ENCODE measurements at places on chromosomes 6 and 20. TPM values are rescaled to one million over a fixed set of nuclear protein-coding genes. Genes with fewer than 3 reads are reported as not detected.

DNA sequence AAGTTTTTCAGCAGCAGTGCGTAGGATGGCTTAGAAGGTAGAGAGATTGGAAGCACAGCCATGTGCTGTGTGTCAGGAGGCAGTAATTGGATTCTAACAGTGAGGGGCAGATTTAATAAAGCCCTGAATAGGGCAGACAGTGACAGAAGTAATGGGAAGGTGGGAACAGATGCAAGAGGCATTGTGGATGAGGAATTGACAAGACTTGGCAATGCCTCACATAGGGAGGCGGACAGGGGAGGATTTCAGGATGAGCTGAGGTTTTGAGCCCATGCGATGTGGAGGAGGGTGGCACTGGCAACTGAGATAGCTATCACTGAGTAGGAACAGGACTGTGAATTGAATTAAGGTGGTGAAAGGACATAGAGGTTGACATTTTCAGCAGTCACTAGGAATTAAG is 262.2 kb upstream of the FLRT3 start:
- no peaks in the 10 kb centered on the region for H3K27me3 ChIP-seq
- no peak overlapping the region for H3K27ac ChIP-seq
- no peaks in the 10 kb centered on the region for H3K36me3 ChIP-seq
- DNase-seq: no peak
- H3K4me3 ChIP-seq: no peak overlapping the region
- H3K4me1 ChIP-seq: no peaks in the 10 kb centered on the region

GRCh38 chr6:157812425-157813171 is 10.4 kb upstream of the SNX9 start:
- H3K4me1 ChIP-seq: peaks cover 22% of the 10 kb centered on the region
- no peak overlapping the region for H3K4me3 ChIP-seq
- no peaks in the 10 kb centered on the region for H3K27me3 ChIP-seq
- peak overlapping the region; percentile 79 for H3K27ac ChIP-seq
- no peaks in the 10 kb centered on the region for H3K36me3 ChIP-seq

The PAK5 gene
- not detected for total RNA-seq

GRCh38 chr6:72363844-72364740 is 257.8 kb upstream of the KCNQ5 start:
- H3K4me3 ChIP-seq: no peak overlapping the region
- no peak for DNase-seq
- H3K36me3 ChIP-seq: no peaks in the 10 kb centered on the region
- no peaks in the 10 kb centered on the region for H3K4me1 ChIP-seq
- H3K27ac ChIP-seq: no peak overlapping the region

The PGC gene
- total RNA-seq: not detected

DNA sequence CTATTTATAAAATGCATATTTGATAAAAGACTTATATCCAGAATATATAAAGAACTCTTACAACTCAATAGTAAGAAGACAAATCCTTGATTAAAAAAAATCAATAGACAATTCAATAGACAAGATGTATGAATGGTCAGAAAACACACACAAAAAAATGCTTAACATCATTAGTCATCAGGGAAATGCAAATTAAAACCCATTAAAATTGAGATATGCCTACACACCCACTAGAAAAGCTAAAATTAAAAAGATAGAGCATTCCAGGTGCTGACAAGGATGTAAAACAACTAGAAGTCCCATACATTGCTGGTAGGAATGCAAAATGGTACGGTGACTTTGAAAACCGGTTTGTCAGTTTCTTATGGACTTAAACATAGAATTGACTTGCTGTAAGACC is 127.1 kb downstream of the TFAP2B start:
- no peaks in the 10 kb centered on the region for H3K36me3 ChIP-seq
- H3K27ac ChIP-seq: no peak overlapping the region
- H3K4me1 ChIP-seq: no peaks in the 10 kb centered on the region
- no peaks in the 10 kb centered on the region for H3K27me3 ChIP-seq
- DNase-seq: no peak

- no peaks in the 10 kb centered on the region for H3K4me1 ChIP-seq
- H3K27me3 ChIP-seq: no peaks in the 10 kb centered on the region
- H3K27ac ChIP-seq: no peak overlapping the region
- no peak overlapping the region for H3K4me3 ChIP-seq
These were observed 89.4 kb upstream of the PAK5 start for GRCh38 chr20:9928281-9928737.

GRCh38 chr6:132003516-132004178 is 52.5 kb upstream of the CCN2 start:
- H3K4me3 ChIP-seq: no peak overlapping the region
- H3K27ac ChIP-seq: no peak overlapping the region
- no peaks in the 10 kb centered on the region for H3K27me3 ChIP-seq
- no peak for DNase-seq
- H3K36me3 ChIP-seq: no peaks in the 10 kb centered on the region
- peaks cover 7% of the 10 kb centered on the region for H3K4me1 ChIP-seq

DNA sequence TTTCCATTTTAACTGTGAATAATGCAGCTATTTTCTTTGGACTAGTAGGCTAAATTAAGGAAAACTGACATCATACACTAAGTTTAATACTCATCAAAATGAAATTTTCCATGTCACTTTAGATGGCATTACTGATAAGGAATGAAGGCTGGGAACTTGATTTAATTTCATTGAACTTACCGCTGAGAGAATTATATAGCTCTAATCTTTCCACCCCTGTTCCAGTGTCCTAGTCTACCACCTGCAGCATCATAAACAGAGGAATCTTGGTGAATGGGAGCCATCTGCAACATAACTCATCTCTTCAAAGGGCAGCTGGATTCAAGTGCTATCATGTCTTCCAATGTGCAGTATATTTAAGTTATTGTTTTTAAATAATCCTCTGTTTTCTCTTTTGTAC is 1395.2 kb downstream of the EPHA7 start:
- H3K4me1 ChIP-seq: no peaks in the 10 kb centered on the region
- H3K4me3 ChIP-seq: no peak overlapping the region
- no peaks in the 10 kb centered on the region for H3K27me3 ChIP-seq
- no peaks in the 10 kb centered on the region for H3K36me3 ChIP-seq

DNA sequence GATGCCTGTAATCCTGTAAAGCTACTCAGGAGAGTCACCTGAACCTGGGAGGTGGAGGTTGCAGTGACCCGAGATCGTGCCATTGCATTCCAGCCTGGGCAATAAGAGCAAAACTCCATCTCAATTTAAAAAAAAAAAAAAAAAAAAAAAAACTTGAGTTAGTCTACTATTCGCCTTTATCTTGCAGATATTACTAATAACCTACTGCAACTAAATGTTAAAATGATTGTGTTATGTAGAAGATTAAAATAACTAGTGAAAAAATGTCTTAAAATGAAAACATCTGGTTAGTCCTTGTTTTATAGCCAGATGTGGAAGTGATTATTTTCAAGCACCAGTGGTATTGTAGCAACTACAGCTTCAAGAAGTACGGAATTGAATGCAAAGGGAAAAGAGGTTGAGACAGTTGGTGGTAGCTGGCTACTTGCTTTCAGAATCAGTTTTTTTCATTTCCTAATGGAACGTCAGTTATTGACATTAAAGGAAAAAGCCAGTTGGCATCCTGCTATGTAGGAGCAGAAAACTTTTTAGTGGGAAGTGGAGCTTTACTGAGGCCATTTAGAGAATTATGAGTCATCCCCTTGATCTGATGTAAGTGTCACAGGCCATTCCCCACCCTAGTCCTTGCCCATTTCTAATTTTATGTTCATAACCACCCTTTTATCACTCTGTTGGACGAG is 43.8 kb upstream of the DYNLRB1 start:
- no peaks in the 10 kb centered on the region for H3K27me3 ChIP-seq
- H3K4me3 ChIP-seq: no peak overlapping the region
- no peak for DNase-seq
- H3K27ac ChIP-seq: peak overlapping the region; percentile 37
- H3K4me1 ChIP-seq: no peaks in the 10 kb centered on the region
- no peaks in the 10 kb centered on the region for H3K36me3 ChIP-seq

The SIRPD gene
- not detected for total RNA-seq

The FAM209B gene
- not detected for total RNA-seq

DNA sequence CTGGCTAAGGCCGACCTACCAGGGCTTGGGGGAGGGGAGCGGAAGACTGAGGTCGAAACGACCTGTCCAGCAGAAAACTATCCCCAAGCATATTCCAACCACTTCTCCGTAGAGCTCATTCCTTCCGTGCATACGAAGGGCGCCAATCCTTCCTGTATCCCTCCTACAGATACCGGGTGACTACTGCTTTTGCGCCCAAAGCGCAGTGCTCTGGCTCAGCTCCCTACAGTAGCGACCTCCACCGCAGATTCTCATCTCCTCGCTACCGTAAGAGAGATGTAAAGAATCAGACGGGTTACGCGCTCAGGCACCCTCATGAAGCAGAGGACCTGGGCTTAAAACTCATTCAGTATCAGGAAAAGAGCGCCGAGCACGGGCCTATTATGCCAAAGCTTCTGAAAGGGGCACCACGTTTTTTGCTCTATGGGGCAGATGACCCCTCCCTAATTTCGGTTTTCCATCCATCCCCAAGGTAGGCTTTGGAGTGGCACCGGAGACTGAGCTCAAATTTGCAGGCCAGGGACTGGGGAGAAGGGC is 563 bp upstream of the NNAT start:
- H3K36me3 ChIP-seq: no peaks in the 10 kb centered on the region
- no peak overlapping the region for H3K27ac ChIP-seq
- H3K27me3 ChIP-seq: no peaks in the 10 kb centered on the region
- H3K4me3 ChIP-seq: no peak overlapping the region
- no peak for DNase-seq

DNA sequence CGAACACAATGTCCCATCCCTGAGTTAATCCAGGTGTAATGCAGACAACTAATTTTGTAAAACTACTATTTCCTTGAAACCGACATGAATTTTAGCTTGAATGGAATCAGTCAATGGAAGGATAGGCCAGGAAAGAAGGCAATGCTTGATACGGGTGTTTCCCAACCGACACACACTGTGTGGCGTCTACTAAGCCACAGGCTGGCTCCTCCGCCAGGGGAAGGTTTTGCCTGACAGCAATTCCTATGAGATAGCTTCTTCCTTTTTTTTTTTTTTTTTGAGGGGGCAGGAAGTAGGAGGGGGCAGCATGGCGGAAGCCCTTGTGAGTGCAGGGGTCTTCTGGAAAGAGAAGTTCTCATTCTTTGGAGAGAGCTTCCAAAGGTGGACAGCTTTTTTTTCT is 12.0 kb upstream of the LAMA4 start:
- H3K27ac ChIP-seq: no peak overlapping the region
- no peaks in the 10 kb centered on the region for H3K4me1 ChIP-seq
- no peaks in the 10 kb centered on the region for H3K27me3 ChIP-seq
- H3K4me3 ChIP-seq: no peak overlapping the region
- no peaks in the 10 kb centered on the region for H3K36me3 ChIP-seq

DNA sequence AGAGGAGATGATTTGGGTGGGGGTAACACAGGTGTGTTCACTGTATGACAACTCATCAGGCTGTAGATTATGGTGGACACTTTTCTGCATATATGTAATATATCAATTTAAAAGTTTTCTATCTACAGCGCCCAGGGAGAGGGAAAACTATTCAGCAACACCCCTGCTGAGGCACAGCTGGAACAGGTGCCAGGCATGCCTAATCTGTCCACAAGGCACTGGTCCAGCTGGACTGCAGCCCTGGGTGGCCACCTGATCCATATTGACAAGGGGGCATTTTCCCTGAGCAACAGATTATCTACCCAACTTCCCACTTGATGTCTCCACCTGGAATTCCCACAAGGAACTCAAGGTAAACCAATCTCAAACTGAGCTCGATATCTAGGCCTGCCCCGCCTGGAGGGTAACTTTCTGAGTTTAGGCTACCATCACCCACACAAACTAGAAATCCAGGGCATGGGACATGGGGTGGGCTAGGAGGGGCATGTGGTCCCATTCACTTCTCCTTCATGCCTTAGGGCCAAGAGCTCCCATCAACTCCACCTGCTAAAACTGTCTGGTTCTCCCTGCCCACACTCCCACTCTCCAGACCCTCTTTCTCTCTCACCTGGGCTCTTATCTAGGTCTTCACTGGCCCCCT is 4.6 kb downstream of the SLC22A16 start:
- DNase-seq: no peak
- no peak overlapping the region for H3K4me3 ChIP-seq
- H3K27me3 ChIP-seq: no peaks in the 10 kb centered on the region

DNA sequence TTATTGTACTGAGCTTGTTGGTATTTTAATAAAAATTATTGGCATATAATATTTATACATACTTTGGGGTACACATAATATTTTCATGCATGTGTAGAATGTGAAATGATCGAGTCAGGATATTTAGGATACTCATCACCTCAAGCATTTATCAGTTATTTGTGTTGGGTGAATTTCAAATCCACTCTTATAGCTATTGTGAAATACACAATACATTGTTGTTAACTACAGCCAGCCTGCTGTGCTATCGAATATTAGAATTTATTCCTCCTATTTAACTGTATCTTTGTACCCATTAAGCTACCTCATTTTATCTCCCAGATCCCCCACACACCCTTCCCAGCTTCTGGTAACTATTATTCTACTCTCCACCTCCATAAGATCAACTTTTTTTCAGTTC is 14.6 kb upstream of the MICB start:
- H3K27ac ChIP-seq: no peak overlapping the region
- H3K4me3 ChIP-seq: no peak overlapping the region
- H3K36me3 ChIP-seq: no peaks in the 10 kb centered on the region

DNA sequence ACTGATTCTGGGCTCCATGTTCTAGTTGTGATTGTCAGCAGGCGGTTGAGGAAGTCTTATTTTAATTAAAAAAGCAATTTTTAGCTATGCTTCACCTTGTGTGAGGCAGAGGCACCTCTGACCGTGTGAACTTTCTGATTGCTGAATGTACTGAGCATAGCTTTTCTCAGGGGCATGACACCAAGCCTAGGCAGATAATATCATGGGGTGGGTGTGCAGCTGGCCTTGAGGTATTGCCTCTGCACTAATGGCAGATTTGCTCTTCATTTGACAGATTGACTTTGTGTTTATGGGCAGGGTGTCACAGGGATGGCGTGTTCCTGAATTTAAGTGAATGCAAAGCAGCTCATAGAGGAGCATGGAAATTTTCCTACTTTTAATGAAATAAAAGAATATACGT is 19.6 kb downstream of the CTNNBL1 start:
- H3K36me3 ChIP-seq: no peaks in the 10 kb centered on the region
- no peaks in the 10 kb centered on the region for H3K4me1 ChIP-seq
- H3K4me3 ChIP-seq: no peak overlapping the region
- H3K27me3 ChIP-seq: no peaks in the 10 kb centered on the region

DNA sequence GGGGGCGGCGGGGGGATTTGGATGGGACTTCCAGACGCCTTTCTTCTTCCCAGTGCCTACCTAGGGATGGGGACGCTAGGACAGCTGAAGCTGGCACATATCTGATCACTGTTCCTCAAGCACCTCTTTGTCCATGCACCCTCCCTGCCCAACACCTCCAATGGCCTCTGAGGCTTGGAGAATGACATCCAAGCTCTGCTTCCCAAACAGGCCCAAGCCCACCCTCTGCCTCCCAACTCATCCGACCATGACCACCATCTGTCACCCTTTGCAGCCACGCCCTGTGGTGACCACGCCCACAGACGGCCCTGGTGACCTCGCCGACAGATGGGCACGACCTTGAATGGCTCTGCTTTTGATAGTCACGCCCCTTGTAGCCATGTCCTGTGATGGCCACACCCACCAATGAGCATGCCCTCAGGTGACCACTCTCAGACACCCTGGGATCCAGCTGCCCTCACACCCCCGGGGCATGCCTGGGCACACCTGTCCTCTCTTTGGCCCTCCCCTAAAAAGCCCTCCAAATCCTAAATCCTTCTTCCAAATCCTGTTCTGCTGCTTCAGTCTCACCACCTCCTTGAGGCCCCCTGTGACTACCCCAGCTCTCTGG is 51.0 kb downstream of the SSR1 start:
- peak overlapping the region; percentile 65 for H3K27ac ChIP-seq
- H3K4me3 ChIP-seq: peak overlapping the region; percentile 49
- DNase-seq: no peak
- H3K36me3 ChIP-seq: no peaks in the 10 kb centered on the region

All from uterus (tissue), 4 donors.